ENCODE measurements at places on chromosomes 4 and X. TPM values are rescaled to one million over a fixed set of nuclear protein-coding genes. Genes with fewer than 3 reads are reported as not detected.

The ERCC6L gene
- total RNA-seq: not detected

DNA sequence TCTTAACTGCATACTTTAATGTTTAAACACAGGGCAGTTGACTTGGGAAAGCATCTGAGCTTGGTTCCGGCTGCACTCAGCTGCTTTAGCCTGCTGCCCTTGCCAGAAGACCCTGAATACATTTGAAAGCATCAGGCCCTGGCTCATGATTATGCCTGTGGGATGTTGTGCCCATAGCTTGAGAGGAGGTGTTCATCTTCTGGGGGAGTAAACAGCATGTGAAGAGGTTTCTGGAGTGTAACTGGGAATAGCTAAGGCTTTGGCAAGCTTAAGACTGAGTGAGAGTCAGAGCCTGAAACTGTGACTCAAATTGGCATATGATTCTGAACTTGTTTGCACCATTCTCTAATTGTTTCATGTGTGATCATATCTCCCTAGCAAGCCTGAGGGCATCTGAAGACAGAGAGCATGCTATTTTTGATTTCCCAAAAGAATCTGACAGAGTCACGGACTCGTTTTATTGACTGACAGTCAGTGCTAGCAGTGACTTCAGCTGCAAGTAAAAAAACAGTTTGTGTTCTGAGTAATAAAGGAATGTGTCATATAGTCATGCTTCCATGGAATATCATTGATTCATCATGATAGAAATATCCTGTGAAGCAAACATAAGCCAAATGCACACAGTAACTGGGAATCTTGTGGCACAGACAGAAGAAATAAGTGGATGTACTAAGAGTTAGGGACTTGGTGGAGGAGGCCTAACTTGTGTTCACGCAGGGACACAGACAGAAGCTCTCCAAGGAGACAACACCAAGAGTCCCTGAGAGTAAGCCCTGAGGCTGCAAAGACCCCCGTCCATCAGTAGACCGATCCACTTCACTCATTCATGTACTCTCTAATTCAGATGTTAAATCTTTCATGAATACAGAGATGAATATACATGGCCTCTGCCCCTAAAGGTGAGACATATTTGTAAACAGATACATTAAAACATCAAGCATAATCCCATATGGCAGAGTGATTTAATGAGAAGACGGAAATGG is 100.7 kb downstream of the SYNPO2 start:
- no peak for DNase-seq

The IRAK1 gene
- total RNA-seq: 17.6 TPM

DNA sequence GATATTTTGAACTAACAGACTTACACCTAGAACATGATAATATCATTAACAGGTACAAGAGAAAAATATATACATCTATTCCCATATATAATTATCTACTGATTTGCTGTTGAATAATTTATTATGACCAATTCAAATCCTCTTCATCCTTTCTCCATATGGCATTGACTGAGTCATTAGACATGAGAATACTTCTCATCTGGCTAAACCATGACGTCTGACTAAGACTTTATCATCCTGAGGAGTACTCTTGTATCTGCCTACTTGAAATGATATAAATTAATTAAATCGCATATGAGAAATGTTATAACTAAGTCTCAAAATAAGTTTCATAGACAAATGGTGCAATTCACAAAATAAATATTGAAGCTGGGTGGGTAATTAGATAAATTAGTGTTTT is 67.4 kb downstream of the EMCN start:
- DNase-seq: no peak

The FHL1 gene
- total RNA-seq: 18.7 TPM

GRCh38 chr4:145545031-145545430 is 63.4 kb downstream of the SMAD1 start:
- no peak for DNase-seq

DNA sequence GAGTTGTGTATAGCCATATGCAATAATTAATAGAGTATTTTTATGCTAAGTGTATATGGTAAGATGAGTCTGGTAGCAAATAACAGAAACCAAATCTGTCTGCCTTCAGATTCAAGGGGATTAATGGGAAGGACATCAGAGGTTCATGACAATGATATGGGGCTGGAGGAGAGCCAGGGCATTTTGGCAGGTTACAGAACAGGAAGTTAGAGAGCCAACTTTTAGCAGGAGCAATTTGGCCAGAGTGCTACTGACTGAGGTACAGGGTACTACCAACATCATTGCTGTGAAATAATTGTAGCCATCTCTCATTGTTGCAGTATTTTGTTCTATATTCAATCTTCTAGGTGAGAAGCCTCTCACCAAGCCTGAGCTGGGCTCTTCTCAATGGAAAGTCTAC is 210.9 kb upstream of the FAM47A start:
- DNase-seq: no peak

The RIPPLY1 gene
- 1.2 TPM for total RNA-seq

Data from liver (tissue), 10 donors.